Right ventricle myocardium inferior (tissue), 1 donor: ENCODE measurements at places on chromosomes 5 and 9.

- no peak for DNase-seq
These were observed 264.5 kb downstream of the AOPEP start for GRCh38 chr9:94990897-94991561.

- DNase-seq = no peak
These were observed 3.7 kb upstream of the GTF3C5 start for GRCh38 chr9:133027134-133027533.

GRCh38 chr5:129241755-129242154 is 147.2 kb downstream of the ISOC1 start:
- no peak for DNase-seq

GRCh38 chr5:145350513-145350912 is 484.6 kb downstream of the PRELID2 start:
- no peak for DNase-seq

GRCh38 chr9:106637486-106637885 is 225.5 kb upstream of the ZNF462 start:
- no peak for DNase-seq

GRCh38 chr9:133852431-133852830 is 114.3 kb upstream of the SARDH start:
- DNase-seq = peak; percentile 9

DNA sequence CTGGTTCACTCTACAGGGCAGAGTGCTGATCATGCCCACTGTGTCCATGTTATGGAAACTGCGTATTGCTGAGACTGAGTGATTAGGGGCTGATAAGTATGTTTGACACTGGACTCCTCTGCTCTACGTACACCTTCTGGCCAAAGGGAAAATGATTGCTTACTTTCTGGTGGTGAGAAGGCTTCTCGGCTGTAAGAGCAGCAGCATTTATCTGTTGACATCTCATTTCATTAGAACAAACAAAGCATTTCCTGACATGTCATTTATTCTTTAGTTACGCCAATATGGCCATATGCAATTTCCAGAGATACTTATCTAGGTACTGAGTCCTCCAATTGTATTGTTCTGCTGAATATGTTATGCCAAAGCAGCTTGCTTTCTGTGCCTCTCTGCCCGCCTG is 5.6 kb downstream of the FAXDC2 start:
- DNase-seq = no peak

- no peak for DNase-seq
These were observed 63.3 kb upstream of the DAPK1 start for GRCh38 chr9:87434366-87434765.

GRCh38 chr9:77569335-77569734 is 78.8 kb downstream of the GNA14 start:
- DNase-seq = no peak

GRCh38 chr9:130042406-130042884 is 544 bp downstream of the FNBP1 start:
- DNase-seq = peak; percentile 76

DNA sequence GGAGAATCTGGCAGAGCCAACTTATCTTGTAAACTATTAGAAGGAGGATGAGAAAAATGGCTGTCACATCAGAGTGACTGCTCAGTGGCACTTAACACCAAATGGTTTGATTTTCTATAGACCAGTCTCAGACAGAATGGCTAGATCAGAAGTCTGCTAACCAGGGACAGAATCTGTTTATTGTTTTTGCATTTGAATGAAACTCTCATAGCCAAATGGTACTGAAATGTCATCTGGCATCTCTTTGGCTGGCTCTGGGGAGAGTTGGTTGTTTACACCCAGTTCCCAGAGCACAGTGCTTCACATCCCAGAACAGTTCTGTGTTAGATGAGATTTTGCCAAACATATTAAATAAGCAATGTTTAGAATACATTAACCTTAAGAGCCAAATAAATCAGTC is 106.6 kb upstream of the HMHB1 start:
- DNase-seq = no peak

DNA sequence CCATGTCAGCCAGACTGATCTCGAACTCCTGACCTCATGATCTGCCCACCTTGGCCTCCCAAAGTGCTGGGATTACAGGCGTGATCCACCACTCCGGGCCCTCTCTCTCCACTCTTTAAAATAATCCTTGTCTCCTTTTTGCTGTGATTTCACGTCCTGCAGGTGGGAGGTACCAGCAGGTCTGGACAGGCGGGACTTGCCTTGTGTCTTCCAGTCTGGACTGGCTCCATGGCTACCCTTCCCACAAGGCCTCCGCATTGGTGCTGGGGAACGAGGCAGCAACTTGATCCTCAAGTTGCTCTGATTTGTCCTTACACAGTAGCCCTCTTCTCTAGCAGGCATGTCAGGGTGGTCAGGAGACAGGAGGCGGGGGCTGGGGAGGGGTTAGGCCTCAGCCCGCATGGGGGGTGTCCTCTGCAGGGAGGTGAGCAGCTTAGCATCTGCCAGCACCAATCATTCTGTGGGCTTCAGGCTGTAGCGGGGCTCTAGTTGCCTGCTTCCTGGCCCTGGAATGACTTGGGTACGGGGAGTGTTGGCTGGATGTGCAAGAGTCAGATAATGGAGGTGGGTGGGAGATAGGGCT is 54.3 kb downstream of the TENT4A start:
- DNase-seq = no peak

DNA sequence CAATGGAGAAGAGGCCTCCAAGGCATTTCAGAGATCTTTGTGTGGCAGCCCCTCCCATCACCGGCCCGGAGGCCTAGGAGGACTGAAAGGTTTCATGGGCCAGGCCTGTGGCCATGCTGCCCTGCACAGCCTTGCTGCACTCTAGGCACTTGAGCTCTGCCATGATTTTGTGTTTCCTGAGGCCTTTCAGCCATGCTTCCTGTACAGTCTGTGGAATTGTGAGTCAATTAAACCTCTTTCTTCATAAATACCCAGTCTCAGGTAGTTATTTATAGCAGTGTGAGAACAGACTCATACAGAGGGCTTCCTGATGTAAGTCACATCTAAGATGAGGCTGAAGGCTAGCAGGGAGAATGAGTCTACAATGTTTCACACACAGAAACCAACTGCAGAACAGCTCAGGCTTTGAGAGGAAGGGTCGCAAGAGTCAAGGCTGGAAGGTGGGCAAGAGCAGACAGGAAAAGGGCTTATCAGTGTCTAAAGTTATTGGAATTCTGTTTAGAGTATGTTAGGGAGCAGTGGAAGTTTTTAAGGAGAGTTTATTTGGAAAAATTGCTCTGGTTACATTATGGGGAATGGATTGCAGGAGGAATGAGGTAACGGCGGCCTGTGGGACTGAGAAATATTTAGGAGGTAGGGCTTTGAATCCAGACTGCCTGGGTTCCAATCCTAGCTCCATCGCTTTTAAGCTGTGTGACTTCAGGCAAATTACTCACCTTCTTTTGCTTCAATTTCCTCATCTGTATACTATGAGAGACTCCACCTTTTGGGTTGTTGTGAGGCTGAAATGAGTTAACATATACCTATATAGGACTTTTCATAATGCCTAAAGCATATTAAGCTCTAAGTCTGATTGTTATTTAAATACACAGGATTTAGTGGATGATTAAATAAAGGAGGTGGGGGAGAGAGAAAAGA is 291.2 kb downstream of the CWC27 start:
- no peak for DNase-seq

DNA sequence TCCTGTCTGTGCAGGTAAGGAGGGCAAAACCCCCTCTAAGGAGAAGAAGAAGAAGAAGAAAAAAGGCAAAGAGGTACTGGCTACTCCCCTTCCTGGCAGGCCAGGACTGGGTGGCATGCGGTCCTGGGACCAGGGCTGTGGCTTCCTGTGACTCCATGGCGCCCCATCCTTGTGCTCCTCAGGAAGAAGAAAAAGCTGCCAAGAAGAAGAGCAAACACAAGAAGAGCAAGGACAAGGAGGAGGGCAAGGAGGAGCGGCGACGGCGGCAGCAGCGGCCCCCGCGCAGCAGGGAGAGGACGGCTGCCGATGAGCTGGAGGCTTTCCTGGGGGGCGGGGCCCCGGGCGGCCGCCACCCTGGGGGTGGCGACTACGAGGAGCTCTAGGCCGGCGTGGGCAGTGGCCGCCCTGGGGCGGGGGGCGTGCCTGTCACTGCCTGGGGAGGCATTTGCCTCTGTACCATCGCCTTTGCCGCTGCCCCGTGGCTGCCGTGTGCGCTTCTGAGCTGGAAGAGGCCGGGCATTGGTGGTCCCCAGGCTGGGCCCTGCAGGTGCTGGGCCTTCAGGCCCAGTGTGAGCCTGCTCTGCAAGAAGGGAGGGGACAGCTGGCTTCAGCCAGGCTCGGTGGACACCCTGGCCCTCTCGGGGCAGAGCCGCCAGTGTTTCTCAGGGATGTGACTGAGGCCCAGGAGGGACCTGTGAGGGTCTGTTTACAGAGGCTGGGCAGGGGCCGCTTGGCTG is 2.0 kb upstream of the AJM1 start:
- no peak for DNase-seq

DNA sequence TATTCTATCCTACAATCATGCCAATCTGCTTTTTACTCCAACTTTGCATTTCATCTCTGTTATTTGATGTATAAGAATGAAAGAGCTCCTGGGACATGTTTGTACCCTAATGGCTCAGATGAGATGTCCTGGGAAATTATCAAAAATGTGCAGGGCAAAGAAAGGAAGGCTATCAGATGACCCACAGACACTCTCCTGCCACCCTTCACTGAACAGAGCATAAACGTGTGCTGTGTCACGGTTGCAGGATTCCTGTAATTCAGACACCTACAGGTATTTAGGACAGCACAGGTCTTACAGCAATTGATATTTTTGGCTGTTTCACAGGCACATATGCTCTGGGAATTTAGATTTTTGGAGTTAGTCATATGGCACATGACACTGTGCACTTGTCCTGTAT is 149.2 kb upstream of the GAS1 start:
- DNase-seq = no peak

DNA sequence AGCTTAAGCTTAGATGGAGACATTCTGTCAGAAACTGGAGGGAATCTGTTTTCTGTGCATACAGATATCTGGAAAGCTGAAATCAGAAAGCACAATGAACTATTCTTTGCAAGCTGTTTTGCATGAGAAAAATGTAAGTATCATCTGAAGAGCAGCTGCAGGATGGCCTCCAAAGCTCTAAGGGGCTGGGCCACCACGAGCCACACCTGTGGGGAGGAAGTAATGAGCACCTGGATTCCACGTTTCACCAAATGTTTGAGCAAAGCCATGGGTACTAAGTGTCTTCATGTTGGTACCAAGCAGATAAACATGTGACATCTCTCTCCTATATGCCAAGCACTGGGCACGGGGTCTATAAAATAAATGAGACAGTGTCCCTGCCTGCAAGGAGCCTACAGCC is 199.3 kb downstream of the TTLL11 start:
- no peak for DNase-seq

- no peak for DNase-seq
These were observed 207.4 kb downstream of the PAPPA start for GRCh38 chr9:116360989-116361388.

GRCh38 chr5:124725622-124726258 is 20.7 kb downstream of the ZNF608 start:
- no peak for DNase-seq

DNA sequence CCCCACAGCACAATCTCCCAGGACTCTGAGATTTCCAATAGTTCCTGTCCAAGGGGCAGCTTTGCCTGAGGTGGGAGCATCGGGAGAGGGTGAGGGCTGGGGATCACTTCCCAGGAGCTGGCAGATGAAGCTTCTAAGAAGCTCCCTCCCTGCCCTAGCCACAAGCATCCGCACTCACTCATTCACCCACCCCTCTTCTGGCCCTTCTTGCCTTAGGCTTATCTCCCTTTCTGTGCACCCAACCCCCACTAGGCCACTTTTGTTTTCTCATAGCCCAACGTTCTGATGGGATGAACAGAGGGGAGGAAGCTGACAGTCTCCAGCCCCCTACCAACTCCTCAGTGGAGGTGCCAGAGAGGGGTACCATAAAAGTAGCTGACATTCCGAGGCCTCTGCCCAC is 3.7 kb upstream of the PCDH1 start:
- DNase-seq = no peak

DNA sequence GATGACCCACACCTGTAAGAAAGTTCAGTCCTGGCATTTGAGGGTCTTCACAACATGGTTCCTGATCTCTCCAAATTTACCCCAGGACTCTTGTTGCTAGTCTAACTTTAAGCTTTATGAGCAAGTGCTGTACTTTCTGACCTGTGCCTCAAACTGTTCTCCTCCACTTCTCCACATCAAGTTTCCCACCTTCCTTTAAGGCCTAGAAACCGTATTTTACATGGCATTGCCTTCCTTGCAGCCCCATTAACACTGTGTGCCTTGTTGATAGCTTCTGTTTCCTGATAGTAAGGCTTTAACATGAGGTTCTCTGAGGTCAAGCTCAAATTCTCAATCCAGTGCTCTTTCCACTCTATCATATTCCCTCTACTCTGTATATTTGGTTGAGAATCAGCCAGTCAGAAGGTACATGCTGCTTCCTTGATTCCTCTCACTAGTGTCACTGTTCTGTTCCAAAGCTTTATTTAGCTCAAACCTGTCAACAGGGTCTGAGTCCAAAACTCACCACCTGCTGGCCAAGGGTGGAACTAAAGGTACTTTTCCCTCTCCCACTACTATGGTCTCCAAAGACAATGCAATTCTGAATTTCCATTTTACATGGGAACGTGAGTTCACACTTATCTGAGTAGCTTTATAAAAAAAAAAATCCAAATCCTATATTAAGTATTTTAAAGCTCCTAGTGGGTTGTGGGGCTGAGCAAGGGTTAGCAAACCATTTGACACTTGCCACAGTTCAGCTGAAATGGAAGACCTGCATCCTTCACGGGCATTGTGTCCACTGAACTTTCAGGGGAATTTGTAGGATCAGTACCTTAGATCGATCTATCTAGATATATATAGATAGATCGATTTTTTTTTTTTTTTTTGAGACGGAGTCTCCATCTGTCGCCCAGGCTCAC is 21.1 kb downstream of the VCP start:
- DNase-seq = no peak

DNA sequence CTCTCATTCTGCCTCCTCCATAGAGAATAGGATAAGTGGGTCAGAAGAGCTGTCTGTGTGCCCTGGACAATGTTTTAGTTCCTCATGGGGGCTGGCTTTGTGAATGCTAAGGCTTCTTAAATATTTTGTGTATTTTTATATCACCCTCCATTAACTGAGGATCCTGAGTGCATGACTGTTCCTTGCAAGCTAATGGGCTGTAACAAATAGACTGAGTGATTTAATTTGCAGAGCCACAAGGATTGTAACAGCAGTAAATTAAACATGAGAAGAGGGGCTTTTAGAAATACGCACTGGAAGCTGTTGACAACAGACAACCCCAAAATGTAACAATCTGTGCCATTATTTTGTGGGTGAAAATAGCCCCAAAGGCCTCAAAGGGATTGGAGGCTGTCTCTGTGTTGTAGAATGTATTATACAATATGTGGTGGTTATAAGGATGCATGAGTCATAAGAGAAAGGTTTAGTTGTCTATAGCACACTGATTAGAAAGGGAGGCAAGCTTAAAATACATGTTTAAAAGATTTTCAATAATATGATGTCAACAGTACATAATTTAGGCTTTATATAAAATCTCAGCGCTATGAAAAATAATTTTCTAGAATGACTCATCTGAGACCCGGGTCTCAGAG is 152.7 kb upstream of the ACTBL2 start:
- DNase-seq = no peak

GRCh38 chr5:135203593-135204036 is 169.6 kb upstream of the PITX1 start:
- DNase-seq = no peak

- no peak for DNase-seq
These were observed 49.9 kb upstream of the JMY start for GRCh38 chr5:79186021-79186420.

GRCh38 chr5:143445776-143446175 is 42.3 kb upstream of the NR3C1 start:
- no peak for DNase-seq
